Stimulated activated CD8-positive, alpha-beta memory T cell treated with anti-CD3 and anti-CD28 coated beads, Interleukin-7, amount 100 ng/mL, for 1 hour (primary cell): ENCODE measurements at places on chromosomes 2 and 18.

DNA sequence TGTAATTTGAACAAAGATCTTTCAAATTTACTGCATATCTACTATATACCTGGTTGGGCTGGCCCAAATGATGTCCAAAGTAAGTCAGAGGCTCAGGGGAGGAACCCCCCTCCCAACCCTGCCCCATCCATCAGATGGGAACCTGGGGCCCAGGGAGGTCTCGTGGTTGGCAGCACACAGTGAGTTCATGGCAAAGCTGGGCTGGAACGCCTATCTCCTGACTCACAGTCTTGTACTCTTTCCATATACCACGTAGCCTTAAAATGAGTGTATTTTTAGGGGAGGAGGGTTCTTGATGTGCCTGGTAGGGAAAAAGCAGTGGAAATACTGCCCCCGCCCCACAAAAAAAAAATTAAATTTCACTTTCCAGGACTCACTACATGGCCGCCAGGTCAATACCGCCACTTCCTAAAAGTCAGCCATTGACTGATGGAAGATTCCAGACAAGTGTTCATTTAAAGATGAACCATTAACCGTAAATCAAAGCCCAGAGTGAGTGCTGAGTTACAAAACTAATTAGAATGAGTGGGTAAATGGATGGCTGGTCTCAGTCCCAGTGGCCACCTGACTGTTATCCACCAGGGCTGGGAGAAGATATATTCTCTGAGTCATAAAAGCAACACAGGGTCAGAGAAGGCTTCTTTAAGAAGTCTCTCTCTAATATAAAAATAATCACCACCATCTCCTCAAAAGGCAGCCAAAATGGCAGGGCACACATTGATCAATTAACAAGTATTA, 80.5 kb downstream of the ZBTB7C start:
- DNase-seq, result no peak

GRCh38 chr2:7860693-7861092, 821.2 kb upstream of the ID2 start:
- DNase-seq, result no peak

DNA sequence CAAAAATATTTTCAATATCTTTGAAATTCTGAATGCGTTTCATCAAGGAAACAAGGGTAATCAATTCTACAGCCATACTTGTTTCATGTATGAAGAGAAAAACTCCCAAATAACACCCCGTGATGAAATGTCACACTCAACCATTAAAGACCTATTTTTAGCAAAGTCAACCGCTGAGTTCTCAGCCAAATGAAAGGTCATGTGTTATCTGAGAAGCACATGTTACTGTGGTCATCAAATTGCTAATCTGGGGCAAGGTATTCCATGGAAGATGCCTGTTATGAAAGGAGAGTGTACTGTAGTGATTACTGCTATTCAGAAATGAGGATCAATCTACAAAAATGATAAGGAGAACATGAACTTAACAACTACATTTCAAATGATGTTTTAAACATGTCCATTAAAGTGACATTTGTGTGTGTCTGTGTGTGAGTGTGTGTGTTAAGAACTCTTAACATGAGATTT, 126.7 kb downstream of the BCL2 start:
- DNase-seq, result no peak

- DNase-seq, result no peak
Measured at GRCh38 chr18:76565238-76566173, 70.5 kb upstream of the ZNF516 start.

- no peak for DNase-seq
Measured at GRCh38 chr2:74290066-74290465, 53.1 kb downstream of the SLC4A5 start.

DNA sequence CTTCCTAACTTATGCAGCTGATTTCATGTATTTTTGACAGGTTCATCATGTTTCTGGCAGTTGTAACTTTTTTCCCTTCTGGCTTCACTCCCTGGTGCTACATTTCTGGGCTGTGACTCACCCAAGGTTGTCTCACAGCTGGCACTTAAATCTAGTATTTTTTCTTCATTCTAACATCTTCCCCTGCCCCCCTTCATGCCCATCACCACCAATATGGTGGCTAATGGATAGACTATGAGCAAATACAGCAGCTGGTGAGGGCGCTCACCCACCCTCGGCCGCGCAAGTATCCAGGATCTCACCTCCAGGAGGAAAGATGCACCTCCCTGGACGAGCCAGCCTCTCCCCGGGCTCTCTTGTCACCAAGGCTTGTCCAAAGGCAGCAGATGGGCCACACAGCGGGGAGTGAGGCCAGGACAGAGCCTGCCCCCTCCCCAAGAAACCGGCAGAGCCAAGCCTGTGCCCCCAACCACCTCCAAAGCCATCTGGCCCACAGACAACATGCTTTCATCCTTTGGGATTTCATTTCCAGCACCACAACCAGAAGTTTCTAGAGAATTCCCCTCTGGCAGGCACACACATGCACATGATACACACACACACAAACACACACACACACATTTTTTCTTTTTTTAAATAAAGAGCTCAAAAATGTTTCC, 39.1 kb downstream of the ATOH8 start:
- DNase-seq, result no peak

DNA sequence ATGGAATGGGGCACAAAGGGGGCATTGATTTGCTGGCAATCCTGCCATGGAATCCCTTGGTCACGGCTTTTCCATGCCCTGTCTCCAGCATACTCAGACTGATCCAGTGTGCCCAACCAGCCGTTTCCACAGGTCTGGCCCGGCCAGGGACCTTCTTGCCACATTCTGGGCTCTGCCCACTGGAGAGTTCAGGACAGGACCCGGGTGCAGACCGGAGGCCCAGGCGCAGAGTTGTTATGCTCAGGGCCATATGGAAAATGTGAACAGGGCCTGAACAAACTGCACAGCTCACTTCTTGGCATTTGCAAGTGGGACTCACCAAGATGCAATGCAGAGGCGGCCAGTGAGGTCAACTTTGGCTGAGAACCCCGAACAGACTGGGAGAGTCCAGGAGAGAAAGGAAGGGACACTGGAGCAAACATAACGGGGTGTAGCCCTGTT, 15.6 kb upstream of the ASAP2 start:
- DNase-seq, result no peak

DNA sequence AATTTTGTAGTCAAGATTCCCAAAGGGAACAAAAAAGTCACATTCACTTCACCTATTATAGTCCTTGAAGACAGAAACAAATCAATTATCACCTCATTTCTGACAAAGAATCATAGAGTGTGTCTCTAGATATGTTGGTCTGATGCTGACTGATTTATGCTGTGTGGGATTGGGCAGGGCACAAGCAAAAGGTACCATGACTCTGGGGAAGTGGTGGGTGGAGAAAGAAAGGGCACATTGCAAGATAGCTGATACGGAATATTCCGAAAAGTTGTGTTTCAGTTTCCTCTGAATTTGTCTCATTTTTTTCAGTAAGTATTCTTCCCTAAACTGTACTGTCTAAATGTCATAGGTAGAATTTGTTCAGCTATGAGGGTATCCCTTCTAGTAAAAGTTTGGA, 268.0 kb downstream of the MREG start:
- DNase-seq, result no peak
